NCI-H524 (cell line): ENCODE measurements at places on chromosomes 7 and 10.
A peak's percentile ranks its signal among the peaks of the same experiment; 100 is the strongest.

DNA sequence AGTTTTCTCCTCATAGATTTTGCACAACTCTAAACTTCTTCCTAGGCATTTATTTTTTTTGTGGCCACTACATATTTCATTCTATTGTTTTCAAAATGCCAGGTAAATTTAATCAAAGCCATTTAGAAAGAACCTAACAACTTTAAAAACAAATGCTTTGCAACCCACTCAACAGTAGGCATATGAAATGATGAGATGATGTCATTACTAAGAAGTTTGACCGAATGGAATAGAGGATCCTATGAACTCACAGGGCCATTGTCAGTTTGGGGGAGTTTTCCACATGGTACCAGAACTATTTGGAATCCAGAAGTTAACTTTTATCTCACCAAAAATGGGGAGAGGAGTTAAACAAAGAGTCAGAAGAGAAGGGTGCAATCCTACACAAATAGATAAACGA, 100.7 kb upstream of the INHBA start:
- DNase-seq, result no peak

DNA sequence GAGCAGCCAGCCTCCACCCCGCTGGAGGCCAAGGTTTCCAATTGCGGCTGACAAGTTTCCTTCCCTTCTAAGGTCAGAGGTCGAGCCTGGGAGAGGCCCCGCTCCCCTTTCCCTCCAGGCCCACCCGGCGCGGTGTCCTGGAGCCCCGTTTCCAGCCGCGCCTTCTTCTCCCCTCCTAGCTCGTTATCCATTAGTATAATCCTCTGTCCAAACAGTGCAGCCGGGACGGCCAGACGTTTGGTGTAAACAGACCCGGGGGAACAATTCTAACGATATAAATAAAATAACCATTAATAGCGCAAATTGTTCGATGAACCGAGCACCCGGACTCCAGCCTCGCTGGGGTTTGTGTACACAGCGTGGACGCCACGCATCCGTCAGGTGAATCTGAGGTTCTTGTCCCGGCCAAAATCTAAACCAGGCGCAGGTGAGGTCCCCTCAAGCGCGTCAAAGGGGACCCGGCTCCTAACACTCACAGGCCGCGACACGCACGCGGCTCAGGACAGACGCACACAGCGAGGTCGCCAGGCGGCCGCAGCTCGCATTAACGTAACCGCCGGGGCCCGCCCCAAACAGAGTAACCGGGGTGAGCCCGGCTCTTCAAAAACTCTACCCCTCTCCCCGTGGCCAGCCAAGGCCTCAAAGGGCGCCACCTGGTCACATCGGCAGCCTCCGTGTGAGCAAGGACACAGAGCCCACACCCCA, 10.8 kb upstream of the NKX2-3 start:
- DNase-seq, result no peak

DNA sequence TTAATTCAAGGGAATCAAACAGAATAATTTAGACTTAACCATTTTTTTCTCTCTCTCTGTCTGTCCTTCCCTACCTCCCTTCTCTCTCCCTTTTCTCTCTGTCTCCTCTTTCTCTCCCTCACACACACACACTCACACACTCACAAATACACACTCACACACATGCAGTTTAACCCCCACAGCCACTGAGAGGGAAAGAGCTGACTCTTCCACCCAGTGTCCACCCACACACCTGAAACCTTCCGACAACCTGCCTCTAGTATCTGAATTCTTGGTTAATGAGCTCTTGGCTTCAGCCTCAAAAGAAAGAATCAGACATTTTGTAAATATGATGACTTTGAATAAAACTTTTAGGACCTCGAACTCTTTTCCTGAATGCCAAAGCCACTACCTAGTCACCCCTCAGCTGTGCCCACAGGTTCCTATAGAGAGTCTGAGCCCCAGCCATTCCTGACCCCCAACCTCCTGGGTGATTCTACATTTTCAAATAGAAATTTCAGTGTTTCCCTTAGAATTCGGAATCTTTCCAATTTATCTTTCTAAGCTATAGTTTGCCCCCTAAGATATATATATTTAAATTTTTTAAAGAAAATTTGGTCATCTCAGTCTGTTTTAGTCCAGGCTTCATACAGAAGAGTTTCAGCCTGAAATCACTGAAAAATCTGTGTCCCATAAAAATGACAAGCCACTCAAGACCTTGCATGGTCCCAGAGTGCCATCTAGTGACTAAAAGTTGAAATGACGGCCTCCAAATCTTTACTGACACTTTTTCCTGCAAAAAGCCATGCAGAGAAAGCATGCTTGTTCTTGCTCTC, 202.8 kb downstream of the IPMK start:
- peak; percentile 32 for DNase-seq

- no peak for DNase-seq
Measured at GRCh38 chr7:70568674-70569334, 563.1 kb upstream of the GALNT17 start.

GRCh38 chr10:111076682-111077478, at the start of gene ADRA2A:
Gene ADRA2A (plus strand): TSS chr10:111077029. CDS start chr10:111077997, 968 bp downstream.
- DNase-seq, result peak; percentile 44

GRCh38 chr10:24251547-24251946, 42.6 kb downstream of the KIAA1217 start:
- DNase-seq, result peak; percentile 0

GRCh38 chr7:55325371-55325792, 39.8 kb upstream of the LANCL2 start:
- DNase-seq, result no peak

DNA sequence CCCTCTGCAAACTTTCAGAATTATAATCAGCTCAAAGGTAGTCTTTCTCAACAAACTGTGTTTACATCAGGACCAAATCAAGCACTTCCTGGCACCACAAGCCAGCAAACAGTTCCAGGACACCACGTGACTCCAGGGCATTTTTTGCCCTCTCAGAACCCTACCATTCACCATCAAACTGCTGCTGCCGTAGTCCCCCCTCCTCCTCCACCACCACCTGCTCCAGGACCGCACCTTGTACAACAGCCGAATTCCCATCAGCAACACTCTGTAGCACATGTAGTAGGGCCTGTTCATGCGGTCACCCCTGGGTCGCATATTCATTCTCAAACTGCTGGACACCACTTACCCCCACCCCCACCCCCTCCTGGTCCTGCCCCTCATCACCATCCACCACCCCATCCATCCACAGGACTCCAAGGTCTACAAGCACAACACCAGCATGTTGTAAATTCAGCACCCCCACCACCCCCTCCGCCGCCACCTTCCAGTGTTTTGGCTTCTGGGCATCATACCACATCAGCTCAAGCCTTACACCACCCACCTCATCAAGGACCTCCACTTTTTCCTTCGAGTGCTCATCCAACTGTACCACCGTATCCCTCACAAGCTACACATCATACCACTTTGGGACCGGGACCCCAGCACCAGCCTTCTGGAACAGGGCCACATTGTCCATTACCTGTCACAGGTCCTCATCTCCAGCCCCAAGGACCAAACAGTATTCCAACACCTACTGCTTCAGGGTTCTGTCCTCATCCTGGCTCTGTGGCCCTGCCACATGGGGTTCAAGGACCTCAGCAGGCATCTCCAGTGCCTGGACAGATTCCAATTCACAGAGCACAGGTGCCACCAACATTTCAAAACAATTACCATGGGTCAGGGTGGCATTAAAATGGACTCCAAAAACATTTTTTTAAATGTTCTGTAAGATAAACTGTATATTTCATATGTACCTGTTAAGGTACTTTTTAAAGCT, 98.7 kb downstream of the KMT2E start:
- no peak for DNase-seq

GRCh38 chr7:93778384-93778783, 112.2 kb downstream of the TFPI2 start:
- DNase-seq, result no peak

GRCh38 chr10:123442901-123443300, 223.3 kb upstream of the GPR26 start:
- DNase-seq, result no peak

- DNase-seq, result no peak
Measured at GRCh38 chr10:96089116-96089515, 41.0 kb upstream of the ZNF518A start.

DNA sequence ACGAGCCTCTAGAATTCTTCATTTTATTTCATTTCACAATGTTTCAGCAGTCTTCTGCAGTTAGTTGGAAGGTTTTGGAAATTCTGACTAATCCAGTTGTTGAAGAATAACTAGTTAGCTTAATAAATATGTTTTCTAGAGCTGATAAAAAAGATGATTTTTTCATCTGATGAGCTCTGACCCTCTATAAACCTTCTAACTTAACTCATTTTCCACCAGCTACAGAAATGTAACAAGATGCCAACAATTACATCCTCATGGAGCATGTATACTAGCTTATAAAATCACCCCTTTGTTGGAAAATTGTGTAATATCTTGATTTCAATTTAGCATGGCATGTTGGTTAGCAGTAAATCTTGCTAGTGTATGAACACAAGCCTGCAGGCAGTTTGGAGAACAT, 33.1 kb downstream of the KAT6B start:
- DNase-seq, result no peak

GRCh38 chr10:97608991-97609561, 19.6 kb downstream of the C10orf62 start:
- DNase-seq, result no peak

- DNase-seq, result no peak
Measured at GRCh38 chr10:30456266-30456665, 22.3 kb downstream of the MAP3K8 start.

- peak; percentile 35 for DNase-seq
Measured at GRCh38 chr7:69932034-69932628, 333.9 kb downstream of the AUTS2 start.
